ENCODE measurements at places on chromosomes 7 and 10.
A peak's percentile ranks its signal among the peaks of the same experiment; 100 is the strongest.

DNA sequence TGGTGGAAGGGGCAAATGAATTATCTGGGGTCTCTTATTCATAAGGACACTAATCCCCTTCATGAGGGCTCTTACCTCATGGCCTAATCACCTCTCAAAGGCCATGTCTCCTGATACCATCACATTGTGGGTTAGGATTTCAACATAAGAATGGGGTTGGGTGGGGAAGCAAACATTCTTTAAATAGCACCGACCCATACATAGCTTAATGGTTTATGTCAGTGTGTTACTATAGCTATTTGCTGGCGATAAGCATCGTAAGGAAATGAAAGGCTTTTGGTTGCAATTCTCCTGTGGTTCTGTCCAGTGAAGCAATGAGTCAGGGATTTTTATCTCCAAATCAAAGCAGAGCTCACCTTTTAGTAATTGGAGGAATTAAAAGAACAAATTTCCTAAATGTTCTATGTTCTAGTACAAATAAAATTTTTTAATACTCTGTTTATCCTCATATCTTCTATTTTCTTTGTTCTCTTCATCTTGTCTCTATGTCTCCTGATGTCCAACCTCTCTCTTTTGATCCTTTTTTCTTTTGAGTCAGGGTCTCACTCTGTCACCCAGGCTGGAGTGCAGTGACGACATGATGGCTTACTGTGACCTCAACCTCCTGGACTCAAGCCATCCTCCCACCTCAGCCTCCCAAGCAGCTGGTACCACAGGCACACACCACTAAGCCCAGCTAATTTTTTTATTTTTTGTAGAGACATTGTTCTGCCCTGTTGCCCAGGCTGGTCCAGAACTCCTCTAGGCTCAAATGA, 57.0 kb upstream of the GLCCI1 start:
- DNase-seq, result no peak

GRCh38 chr7:55474944-55475854, 97.1 kb downstream of the VOPP1 start:
- no peak for DNase-seq

- no peak for DNase-seq
Measured at GRCh38 chr7:69710768-69711438, 112.6 kb downstream of the AUTS2 start.

GRCh38 chr7:58087536-58088190, 637.7 kb downstream of the ZNF716 start:
- no peak for DNase-seq

DNA sequence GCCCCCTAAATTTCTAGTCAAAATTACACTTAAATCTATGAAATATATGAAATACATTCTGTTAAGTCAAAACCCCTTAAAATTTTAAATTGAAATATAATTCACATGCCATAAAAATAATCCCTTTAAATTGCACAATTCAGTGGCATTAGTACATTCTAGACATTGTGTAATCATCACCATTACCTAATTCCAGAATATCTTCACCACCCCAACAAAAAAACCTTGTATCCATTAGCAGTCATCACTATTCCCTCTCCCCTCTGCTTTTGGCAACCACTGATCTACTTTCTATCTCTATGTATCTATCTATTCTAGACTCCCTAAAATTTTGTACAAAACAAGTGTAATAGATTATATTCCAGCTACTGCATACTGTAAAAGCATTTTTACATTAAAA, 261.2 kb downstream of the GLI3 start:
- no peak for DNase-seq

GRCh38 chr10:69269761-69270160, 8.5 kb upstream of the HK1 start:
- DNase-seq, result no peak

GRCh38 chr7:3520206-3520605, 219.2 kb downstream of the SDK1 start:
- DNase-seq, result peak; percentile 42

GRCh38 chr7:115227473-115228235, 305.8 kb downstream of the MDFIC start:
- DNase-seq, result no peak

GRCh38 chr7:133275446-133276095, 22.7 kb downstream of the EXOC4 start:
- DNase-seq, result no peak

GRCh38 chr7:115127399-115128021, 205.6 kb downstream of the MDFIC start:
- no peak for DNase-seq

DNA sequence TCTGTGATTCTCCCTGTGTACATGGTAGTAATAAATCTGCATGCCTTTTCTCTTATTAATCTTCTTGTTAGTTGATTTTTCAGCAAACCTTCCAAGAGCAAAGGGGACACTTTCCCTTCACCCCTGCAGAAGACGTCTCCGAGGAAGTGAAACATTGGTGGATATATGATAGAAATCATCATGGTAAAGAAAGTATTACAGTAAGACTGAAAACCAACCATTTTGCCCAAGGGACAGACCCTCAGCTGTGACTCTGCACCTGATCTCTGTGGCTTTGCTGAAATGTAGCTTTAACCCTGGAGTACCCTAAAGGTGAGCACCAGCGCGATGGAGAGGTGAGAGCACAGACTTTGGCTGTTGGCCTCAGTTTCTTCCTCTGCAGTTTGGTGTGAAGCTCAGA, 32.8 kb upstream of the MYO3A start:
- DNase-seq, result no peak

DNA sequence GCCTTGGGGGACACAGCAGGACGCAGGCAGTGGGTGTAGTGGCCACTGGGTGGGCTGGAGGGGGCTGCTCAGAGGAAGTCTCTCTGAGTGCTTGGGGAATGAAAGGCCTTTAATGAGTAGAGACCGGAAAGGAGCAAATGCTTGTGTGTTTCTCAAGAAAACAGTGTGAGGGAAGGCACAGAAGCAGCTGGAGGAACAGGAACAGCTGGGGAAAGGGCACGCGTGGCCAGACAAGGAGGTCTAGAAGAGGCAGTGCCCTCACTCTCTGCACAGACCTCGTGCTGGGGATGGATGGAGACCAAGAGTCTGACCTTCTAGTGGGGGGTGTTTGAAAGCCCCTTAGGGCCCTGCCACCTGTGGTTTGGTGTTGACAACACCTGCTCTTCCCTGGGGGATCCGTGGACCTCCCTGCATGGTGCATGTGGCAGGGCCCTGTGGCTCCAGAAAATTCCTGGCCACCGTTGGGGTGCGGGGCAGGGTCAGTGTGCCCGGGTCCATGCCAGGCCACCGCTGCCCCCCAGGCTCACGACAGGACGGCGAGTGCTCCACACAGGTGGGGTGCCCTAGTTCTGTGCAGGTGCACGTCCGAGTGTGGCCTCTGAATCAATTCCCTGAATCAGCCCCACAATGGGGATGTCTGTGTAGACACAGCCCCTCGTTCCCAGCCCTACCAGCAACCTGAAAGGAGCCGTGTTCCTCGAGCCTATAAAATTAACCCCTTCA, 25.9 kb upstream of the FAM20C start:
- DNase-seq, result no peak

GRCh38 chr7:133372337-133372736, 119.5 kb downstream of the EXOC4 start:
- DNase-seq, result no peak

DNA sequence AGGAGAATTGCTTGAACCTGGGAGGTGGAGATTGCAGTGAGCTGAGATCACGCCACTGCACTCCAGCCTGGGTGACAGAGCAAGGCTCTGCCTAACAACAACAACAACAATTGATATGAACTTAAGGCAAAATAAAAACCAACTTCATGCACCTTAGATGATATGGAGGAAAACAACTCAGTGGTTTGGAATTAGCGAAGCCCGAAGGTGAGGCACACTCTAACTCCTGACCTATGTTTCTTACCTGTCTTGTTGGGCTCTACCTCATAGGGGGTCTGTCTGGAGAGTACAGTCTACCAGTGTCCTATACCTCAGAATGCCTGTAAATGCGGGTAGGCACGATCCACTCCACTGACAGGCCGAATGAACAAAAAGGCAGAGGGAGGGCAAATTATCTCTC, 24.3 kb upstream of the COBL start:
- DNase-seq, result no peak

- DNase-seq, result no peak
Measured at GRCh38 chr7:43112941-43113621, 634 bp downstream of the HECW1 start.

DNA sequence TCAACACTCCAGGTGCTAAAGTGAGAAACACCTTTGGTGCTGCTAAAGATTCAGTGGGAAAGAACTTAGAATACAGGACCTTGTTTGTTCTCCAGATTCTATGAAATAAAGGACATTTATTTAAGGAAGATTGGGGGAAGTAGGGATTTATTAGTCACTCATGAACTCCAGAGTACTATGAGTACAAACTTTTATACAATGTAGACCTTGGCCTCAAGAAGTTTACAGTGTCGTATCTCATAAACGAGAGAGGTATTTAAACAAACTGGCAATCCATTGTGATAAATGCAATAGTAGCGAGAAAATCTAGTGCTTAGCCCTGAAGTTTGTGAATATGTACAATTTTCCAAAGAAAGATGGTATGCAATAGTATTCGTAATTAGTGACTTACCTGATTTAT, 59.1 kb downstream of the TES start:
- no peak for DNase-seq

DNA sequence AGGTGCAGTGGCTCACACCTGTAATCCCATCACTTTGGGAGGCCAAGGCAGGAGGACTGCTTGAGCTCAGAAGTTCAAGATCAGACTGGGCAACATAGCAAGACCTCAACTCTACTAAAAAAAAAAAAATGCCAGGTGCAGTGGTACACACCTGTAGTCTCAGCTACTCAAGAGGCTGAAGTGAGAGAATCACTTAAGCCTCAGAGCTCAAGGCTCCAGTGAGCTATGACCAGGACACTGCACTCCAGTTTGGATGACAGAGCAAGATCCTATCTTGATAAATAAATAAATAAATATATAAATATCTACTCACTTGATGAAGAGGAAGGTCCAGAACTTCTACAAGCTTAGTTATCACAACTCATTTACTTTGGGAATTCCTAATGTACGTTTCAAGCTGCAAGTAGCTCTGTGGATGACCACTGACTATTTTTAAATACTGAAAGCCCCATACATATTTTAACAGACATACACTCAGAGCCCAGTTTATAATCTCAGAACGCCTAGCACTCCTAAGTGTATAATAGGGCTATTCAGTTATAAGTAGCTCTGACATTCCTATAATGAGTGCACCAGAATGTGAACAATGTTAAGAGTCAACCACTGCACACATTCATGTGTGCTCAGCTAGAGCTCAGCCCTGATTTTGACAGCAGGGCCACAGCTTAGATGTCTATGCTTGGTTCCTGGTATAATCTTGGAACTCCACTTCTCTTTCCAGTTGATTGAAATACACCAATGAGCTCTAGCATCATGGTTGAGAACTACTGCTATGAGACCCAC, 119.1 kb downstream of the CUBN start:
- DNase-seq, result no peak
